ENCODE measurements at places on chromosomes 4 and X.

DNA sequence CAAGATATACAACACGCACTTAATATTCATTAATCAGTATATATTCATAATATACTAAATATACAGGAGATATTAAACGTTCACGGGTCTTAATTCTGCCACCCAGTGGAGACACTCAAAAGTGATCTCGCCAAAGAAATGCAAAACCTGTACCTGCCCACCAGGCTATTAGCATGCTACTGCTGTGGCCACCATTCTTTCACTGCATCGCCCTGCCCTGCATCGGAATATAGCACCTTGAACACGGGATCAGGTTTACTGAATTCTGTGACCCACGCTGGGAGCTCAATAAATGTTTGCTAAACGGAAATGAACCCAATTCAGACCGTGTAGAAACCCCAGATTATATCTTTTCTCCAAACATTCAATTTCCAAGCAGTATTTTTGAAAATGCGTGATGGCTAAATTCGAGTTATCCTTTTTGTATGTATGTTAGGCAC, 840 bp upstream of the CLCN3 start:
- DNase-seq = peak; percentile 79

DNA sequence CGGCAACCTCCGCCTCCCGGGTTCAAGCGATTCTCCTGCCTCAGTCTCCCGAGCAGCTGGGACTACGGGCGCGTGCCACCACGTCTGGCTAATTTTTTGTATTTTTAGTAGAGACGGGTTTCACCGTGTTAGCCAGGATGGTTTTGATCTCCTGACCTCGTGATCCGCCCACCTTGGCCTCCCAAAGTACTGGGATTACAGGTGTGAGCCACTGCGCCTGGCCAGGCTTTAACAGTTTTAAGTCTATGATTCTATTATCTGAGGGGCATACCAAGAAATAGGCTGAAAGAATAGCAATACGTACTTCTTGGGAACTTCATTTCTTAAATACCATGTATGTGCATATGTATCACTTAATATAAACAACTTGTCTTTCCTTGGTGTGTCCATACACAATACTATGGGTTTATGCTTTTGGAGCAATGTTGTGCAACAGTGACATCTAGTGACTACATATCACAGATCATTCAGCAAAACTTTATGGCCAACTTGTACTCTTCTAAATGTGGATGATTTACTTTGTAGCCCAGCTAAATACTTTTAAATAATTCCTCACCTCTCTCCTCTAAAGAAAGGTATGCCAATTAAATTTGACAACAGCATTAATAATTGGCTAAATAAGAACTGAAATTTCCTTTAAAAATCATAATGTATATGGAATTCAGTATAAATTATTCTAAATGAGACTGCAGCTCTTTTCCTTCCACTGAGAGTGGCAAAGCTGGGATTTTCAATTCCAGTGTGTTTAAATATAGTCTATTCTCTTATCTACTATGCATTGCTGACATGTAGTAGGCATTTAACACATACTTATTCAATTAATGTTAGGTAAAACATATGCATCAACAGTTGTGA, 10.4 kb downstream of the SLC9B1 start:
- DNase-seq = peak; percentile 86

- DNase-seq = no peak
Measured at GRCh38 chr4:15162465-15163283, 160.4 kb downstream of the CPEB2 start.

DNA sequence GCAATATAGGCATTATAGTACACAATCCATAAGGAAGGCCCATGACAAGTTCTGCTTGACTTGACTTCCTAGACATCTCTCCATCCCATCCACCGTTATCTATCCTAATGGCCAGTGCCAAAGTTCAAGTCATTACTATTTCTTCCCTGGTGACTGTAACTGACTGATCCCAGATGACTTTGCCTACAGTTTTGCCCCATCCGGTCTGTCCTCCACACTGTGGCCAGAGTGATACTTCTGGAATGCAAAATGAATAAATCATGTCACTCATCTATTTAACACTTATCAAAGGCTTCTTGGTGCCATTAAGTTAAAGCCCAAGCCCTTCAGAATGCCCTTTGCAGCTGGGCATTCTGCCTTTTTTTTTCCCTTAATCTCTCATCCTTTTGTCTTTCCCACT, 130.8 kb downstream of the PPARGC1A start:
- DNase-seq = no peak

- DNase-seq = peak; percentile 97
Measured at GRCh38 chr4:74109116-74109869, 10.3 kb upstream of the CXCL2 start.

DNA sequence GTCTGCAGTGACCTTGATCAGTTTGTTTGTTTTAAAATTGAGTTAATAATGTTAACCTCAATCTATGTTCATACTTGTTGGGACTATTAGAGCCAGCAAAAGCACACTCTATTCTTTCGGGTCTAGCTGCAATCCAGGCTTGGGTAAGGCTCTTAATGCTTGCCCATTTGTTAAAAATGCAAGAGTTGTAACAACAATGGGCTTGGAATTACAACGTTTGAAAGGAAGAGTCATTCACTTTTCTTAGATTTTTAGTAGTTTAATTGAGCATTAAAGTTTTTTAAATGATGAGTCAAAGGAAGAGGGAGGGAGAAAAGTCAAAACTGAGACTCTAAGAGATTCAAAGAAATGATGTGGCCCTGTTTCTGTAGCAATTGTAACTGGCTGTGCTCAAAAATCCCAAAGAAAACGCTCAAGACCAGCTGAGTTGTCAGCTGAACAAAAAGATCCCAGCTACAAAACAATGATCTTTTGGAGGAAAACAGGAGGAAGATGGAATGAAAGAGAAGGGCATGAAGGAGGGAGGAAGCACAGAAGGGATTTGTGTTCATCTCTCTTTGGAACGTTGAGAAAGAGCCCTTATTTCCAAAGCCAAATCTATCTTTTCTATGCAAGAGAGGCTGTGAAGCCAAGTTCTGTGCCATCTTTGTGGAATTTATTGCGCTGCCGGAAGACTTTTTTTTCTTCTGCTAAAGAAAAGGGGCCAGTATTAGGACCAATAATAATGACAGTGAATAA, 5.5 kb downstream of the SCD5 start:
- DNase-seq = no peak

GRCh38 chr4:13992975-13993520, 365.5 kb upstream of the BOD1L1 start:
- no peak for DNase-seq

DNA sequence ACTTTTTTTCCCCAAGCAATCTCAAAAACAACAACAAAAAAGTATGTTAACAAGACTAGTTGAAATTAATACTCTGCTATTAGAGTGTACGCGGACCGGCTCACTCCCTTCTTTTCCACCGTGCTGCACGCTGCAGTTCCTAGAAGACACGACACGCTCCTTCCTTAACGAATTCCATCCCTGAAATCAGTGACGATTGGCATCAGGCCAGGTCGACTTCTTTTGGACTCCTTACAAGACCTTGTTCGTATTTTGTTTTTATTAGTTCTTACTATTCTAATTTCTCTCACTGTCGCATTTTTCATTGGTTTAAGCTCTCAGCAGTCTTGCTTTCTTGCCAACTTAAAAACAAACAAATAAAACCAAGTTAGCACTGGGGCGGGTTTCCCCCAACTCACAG, 175.8 kb upstream of the PITX2 start:
- no peak for DNase-seq

DNA sequence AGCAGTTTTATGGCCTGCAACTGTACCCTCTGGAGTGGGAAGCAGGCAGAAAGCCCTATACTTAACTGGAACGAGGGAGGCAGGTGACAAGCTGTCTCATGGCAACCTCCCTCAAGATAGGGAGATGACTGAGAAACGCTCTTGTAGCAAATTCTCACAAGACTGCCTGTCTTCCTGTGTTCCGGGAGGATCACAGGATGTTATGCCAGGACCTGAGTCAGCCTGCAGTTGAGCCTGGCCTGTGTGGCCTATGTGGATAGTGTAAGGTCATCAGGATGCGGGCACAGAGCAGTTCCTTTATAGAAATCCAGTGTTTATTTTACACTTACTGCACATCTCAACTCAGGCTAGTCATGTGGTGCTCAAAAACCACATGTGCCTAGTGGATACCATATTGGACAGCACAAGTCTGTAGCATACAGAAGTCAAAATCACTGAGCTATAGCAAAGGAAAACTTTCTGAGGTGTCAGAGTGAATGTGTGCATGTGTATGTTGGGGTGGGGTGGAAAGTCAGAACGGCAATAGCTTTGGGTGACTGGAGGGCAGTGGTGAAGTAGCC, 25.2 kb downstream of the TAF7L start:
- no peak for DNase-seq

DNA sequence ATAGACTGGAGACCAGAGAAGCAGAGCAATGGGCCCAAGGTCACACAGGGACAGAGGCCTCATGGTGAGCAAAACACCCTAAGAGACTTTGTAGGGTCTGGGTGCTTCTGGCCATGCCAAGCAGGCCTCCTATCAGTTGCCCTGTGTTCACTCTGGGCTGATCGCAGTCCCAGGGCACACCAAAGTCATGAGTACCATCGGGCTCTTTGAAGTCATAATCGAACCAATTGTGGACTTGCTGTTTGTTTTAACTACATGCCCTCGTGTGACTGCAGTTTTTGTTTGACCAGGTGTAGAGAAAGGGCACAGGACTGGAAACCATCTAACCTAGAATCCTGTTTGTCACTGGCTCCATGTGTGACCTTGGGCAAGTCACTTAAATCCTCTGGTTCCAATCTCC, 172.5 kb upstream of the CPEB2 start:
- no peak for DNase-seq

GRCh38 chr4:17577665-17578481, 875 bp downstream of the LAP3 start:
- DNase-seq = peak; percentile 33

- peak; percentile 98 for DNase-seq
Measured at GRCh38 chr4:38621028-38621684, 42.8 kb upstream of the KLF3 start.

DNA sequence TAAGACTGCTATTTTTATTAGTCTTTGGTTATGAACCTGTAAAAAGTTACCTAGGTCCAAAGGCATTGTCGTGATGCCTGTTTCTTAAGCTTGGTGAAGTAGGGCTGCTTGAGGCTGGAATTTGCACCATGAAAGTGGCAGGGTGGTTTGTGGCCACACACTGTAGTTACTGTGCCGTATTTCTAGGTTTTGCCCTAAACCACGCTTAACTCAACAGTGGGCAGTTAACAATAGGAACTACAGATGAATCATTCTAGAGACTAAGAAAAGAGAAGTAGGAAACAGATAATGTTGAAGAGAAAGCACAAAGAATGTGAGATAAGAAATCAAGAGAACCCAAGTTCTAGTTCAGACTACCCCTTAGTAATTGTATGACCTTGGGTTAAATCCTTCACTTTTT, 11.5 kb downstream of the ETNPPL start:
- DNase-seq = no peak

All from trophoblast cell (in vitro differentiated cells and primary cell).